ENCODE measurements at places on chromosomes 3 and 15.

- DNase-seq = peak; percentile 78
Measured at GRCh38 chr15:68818066-68818768, 2.5 kb downstream of the ANP32A start.

GRCh38 chr3:51706021-51706485 is 815 bp upstream of the GRM2 start:
- DNase-seq = no peak

DNA sequence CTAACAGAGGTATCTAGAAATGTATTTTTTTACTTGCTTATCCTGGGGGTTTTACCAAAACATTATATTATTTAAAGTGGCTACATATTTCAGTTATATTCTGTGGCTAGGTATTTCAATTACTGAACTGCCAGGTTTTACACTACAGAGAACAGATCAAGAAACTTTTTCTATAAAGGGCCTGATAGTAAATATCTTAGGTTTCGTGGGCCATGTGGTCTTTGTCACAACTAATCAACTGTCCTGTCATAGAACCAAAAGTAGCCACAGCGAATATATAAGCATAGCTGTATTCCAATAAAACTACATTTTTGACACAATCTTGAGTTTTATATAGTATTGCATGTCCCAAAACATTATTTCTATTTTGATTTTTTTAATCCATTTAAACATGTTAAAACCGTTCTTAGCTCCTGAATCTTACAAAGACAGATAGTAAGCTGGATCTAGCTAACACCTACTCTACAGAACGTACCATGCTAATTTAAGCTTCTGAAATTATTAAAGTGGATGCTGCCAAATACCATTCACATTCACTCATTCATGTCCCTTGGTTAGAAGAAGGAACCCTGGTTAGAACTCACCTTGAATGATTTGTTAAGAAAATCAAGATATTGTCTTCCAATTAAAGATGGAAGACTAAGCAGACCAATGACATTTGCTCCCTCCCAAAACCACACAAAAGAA is 118.2 kb upstream of the TGFBR2 start:
- no peak for DNase-seq

DNA sequence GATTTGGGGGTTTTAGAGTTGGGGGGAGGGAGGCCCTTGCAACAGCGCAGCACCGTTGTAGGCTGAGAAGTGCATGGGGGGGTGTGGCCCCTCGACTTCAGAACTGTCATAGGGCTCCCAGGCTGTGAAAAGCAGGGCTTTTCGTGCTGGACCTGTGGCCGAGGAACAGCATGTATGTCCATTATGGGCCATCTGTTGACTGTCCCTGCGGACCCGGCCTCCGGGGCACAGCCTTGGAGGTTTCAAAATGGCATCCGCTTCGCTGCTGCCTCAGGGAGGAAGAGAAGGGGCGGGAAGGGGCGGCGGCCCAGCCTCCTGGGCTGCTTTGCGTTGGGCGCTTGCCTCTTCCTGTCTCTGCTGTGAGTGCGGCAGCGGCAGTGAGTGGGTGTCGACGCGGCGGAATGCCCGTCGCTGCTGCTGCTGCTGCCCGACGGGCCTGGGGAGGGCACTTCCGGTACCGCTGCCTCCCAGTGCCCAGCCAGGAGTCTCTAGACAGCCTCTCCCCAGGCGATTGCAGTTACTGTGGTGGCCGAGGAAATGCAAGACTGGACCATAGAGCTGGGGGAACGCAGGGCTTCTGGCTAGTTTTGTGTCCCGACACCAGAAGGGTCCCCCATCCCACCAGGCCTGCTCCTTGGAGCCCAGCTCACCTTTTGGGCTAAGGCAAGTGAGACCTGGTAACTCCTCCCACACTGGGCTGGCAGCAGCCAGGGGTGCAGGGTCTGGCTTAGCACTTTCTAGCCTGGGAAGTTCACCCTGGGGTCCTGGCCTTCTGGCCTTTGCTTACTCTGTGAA is 1.9 kb downstream of the GNAI2 start:
- DNase-seq = peak; percentile 83

GRCh38 chr3:170863816-170864215 is 6.2 kb downstream of the RPL22L1 start:
- no peak for DNase-seq

DNA sequence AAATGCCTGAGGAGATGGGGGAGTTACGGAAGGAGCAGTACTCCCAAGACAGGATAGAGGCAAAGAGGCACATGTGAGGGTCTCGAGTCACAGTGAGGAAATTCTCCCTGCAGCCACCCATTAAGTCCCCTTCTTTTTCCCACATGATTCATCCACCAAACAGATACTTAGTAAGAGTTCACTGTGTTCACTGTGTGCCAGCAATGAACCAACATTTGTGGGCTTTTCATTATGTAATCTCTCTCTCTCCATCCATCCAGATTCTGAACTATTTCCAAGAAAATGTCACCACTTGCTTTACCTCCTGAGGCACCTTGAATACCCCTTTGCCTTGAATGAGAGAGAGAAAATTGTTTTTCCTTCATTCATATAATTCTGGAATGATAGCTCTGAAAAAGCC is 24.6 kb upstream of the LRRFIP2 start:
- DNase-seq = no peak

GRCh38 chr15:29857221-29857789 is 35.0 kb upstream of the TJP1 start:
- DNase-seq = no peak

GRCh38 chr3:183918178-183918577 is 33.5 kb upstream of the PARL start:
- no peak for DNase-seq

- peak; percentile 91 for DNase-seq
Measured at GRCh38 chr3:52220380-52221026, 4.9 kb downstream of the TLR9 start.

DNA sequence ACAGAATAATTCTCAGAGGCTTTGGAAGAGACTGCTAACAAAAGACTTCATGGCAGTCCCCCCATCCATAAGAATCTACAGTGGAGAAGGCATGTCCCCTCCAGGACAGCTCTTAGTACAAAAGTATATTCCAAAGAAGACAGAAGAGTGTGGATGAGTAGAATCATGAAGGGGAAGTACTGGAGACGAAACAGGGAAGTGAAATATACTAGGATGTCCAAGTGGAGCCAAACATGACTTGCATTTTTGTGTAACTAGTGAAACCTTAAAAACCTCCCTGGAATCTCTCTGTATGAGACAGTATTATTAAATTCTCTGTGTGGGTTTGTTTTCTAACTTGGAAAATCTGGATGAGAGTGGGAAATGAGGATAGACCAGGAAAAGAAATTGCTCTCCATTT is 312.4 kb downstream of the RSL24D1 start:
- no peak for DNase-seq
